ENCODE measurements at places on chromosomes 3 and 15.

- DNase-seq, result no peak
These were observed 36.7 kb downstream of the ACSBG1 start for GRCh38 chr15:78197632-78198031.

- DNase-seq, result peak; percentile 94
These were observed 237.6 kb upstream of the BHLHE40 start for GRCh38 chr3:4741404-4742307.

- no peak for DNase-seq
These were observed 357.1 kb upstream of the SATB1 start for GRCh38 chr3:18782191-18782590.

GRCh38 chr3:122078235-122078935 lies 23.2 kb downstream of the CD86 start:
- no peak for DNase-seq

- DNase-seq, result no peak
These were observed 31.6 kb upstream of the SLC35G2 start for GRCh38 chr3:136787349-136787748.

GRCh38 chr3:129591932-129592331 lies 14.5 kb downstream of the PLXND1 start:
- DNase-seq, result no peak

- no peak for DNase-seq
These were observed 446.2 kb upstream of the NR2F2 start for GRCh38 chr15:95884276-95884675.

DNA sequence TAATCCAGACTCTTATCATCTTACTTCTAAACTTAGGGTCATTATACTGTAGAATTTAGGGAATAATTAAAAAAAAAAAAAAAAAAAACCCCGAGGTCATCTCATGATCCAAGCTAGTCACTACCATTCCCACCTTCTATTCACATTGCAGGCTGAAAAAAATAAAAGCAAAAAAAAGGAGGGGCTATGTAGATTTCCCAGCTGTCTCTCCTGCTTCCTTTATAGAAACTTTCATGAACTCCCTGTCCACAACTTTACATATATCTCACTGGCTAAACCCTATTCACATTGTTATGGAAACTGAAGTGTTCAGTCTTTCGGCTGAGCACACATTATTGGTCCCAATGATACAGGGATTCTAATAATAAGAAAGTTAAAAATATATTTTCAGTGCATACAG lies 156.2 kb upstream of the TP63 start:
- no peak for DNase-seq

DNA sequence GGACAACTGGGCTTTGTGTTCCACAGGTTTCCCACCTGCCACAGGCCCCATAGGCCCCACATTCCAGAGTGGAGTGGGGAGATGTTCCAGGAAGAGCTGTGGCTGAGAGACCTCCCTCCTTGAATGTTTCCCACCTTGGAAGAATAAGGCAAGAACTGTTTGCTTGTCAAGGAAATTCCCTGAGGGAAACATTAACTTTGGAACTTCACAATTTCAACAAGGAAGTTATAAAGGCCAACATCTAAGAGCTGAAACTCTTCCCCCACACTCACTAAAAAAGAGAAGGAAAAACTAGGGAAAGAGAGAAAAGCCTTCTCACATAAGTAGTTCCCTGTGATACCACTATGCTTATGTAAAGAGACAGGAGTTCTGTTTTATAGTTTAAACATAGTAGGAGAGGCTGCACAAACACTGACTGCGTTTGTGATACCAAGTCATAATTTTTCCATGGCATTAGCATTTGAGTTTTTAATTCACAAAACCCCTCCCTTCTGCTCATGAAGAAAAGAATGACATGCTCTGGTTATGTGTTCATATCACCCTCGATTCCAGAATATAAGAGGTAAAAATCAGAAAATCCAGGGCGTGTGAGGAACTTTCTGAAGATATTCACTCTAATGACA lies 39.8 kb upstream of the SPRED1 start:
- no peak for DNase-seq

- peak; percentile 93 for DNase-seq
These were observed 35.4 kb downstream of the EHD4 start for GRCh38 chr15:41936649-41937567.

DNA sequence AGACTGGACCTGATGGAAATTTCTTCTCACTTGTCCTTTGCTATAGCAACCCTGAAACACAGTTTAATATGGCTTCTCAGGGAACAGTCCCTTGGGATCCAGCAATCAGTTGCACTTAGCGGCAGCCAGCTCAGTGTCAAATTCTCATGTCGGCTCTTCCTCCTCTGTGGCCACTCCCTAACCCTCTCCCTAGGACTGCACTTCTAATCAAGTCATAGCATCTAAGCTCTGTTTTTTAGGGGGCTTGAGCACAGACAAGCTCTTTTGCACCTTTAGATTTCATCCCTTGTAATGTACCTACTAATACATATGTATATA lies 250.5 kb upstream of the TLE3 start:
- no peak for DNase-seq

DNA sequence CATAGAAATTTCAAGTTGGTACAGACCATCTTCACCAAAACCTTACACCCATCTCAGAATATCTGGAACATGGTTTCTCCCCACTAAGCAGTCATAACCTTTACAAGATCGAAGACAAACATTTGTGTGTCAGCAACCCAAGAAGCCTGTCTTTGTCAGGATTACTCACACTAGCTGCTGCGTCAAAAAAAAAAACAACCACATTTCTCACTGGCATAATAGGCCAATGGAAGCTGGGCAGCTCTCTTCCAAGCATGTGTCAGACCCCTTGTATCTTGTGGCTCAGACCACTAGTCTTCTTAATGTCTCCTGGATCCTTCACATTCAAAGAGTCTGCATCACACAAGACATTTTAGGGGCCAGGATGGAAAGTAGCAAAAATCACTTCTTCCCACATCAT lies 266.9 kb upstream of the IGF1R start:
- DNase-seq, result no peak

DNA sequence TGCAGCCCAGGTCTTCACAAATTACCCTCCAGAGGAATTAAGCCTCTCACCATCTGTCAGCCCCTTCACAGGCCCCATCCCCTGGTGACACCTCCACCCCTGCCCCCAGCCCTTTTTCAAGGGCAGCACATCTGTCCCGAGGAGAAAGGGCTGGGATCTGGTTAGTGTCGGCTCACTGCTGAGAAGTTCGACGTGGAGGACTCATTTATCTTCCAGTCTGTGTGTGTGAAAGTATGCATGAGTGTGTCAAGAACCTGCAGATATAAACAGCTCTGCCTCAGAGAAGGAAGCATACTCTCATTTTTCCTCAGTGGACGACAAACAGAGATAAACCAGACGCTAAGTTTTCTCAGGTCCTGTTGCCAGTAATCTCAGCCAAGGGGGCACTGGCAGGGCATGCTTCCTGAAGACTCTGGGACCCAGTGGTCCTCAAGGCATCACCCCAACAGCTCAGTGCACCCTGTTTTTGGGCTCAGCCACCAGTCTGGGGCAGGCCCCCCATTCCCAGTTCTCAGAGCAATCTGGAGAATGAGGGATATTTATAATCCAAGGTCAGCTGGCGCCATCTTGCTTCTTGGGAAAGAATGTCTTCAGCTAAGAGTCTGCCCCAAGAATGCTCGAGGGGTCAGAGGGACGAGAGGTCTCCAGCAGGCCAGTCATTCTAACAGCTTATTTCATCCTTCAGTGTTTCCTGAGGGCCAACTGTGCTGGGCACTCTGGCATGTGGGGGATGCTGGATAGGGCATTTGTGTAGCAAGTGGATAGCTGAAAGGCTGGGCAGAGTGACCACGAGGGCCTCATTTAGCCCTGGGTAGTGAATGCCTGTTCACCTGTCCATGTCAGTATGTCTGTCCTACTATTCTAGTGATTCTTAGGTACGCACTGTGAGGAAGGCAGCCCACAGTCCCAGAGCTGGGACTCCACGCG lies 73.6 kb downstream of the ADCY5 start:
- DNase-seq, result no peak

DNA sequence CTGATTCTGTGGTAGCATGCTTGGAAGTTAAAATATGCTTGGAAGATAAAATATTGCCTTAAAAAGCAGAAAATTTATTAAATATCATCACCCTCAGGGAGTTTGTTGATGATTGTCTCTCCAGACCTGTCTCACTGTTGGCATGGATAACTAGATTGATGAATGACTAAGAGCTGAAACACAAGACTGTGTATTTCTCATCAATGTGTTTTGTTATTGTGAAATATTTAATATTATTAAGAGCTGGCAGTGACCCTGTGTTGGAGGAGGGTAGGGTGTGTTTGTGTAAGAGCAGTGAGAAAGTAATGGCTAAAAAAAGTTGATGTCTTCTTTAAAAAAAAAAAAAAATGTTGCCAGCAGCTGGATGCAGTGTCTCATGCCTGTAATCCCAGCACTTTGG lies 82.2 kb downstream of the ITPR1 start:
- DNase-seq, result no peak

DNA sequence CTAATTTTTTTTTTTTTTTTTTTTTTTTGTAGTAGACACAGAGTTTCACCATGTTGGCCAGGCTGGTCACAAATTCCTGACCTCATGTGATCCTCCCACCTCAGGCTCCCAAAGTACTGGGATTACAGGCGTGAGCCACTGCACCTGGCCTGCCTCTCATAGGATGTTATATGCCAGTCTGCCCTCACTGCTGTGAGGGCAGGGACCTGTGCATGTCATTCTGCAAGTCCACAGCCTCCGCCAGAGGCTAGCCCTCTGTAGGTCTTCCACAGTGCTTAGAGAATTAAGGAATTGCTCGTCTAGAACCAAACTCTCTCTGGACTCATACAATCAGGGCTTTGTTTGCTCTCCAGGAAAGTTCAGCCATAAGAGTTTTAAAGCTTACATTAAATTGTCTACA lies 163.9 kb upstream of the WNT5A start:
- DNase-seq, result no peak

DNA sequence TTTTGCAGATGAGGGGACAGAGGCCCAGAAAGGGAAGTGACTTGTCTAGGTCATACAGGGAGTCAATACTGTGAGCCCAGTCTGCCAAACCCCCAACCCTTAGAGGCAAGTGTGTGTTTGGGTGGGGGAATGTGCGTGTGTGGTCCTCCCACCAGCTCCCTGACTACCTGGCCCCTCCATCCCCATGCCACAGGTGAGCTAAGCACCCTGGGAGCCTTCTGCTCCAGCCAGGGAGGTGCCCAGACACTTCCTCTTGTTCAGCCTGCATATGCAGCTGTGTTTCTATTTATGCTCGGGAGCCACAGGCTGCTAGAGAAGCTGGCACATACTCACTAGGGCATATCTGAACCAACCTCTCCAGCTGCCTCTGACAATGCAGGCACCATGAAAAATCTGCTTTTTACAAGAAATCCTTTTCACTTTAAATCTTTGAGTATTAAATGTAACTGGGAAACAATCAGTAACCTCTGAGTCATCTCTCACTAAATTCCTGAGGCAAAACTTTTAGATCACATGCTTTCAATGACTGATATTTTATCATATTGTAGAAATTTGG lies 20.7 kb downstream of the TBC1D2B start:
- no peak for DNase-seq

DNA sequence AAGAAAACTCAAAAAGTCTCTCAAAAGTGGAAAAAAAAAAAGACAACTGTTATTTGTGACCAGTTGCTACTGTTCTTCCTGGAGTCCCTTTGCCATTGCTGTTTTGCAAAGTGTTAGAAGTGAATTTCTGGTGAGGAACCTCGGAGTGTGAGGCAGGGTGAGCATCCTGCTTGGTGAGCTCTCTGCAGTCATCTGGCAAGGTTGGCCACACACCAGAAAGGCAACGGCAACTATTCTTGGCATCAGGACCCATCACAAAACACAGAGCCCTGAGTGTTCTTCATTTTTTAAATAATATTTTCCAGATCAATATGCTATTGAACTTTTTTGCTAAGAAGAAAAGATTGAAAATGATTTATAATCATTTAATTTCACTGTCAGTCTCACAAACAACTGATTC lies 60.7 kb downstream of the CGNL1 start:
- no peak for DNase-seq

DNA sequence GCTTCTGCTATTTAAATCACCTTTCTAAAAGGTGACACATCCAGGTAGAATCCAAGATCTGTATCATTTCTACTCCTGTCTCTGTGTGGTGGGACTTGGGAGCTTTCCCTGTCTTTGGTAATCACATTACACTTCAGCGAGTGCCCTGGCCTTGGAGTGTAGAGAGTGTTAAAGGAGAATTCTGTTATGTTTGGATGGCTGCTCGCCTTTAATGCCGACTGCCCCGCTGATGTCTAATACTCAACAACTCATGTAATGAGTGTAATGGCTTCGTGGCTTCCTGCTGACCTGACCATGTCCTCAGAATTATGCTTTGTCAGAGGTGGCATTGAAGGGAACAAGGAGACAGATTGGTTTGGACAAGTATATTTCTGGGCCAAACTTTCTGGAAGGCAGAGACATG lies 66.3 kb upstream of the LRTM1 start:
- no peak for DNase-seq

DNA sequence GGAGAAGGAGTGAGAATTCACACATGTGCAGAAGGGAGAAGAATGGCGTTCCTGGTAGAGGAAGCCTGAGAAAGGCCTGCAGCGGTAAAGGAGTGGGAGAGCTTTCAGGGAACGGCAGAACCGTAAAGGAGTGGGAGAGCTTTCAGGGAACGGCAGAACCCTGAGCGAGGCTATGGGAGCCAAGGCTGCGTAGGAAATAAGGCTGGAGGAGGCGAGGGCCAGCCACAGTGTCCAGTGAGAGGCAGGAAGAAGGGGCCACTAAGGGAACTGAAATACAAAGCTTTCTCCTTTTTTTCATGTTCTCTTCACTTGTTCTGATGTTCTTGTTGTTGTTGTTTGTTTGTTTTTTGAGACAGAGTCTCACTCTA lies 41.6 kb downstream of the GOLGA6L10 start:
- no peak for DNase-seq

- no peak for DNase-seq
These were observed 69.1 kb downstream of the CHCHD6 start for GRCh38 chr3:126773167-126773566.

DNA sequence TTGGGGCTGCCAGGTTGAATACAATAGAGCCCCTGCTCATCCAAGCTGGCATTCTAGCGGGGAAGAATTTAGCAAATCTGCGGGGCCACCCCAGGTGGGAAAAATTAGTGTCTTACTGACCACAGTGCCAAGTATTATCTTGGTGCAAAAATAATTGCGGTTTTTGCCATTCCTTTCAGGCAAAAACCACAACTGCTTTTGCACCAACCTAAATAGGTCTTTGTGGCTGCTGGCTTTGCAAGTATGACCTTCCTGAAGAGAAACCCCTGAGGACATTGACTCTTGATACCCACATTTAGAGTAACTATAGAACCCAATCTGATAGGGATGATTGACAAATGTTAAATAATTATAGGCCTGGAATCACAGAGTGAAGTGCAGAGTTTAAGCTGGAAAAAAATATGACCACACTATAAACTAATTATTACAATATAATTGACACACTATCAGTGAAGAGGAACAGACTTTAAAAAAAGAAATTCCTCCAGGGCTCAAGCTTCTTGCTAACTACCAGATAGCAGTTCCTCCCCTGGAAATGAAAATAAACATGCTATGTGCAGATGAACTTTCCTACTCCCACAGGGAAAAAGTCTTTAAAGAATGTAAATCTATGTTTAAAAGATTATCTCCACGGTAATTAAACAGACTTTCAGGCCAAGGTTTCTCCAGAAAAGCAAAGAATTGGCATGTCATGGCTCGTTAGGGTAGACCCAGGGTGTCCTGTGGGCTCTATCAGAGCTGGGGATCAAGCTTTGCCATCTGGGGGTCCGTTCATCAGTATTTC lies 34.4 kb downstream of the CA12 start:
- no peak for DNase-seq

- DNase-seq, result no peak
These were observed 74.2 kb upstream of the ICE2 start for GRCh38 chr15:60553163-60553562.

GRCh38 chr15:28125673-28126651 lies 26.8 kb upstream of the OCA2 start:
- DNase-seq, result peak; percentile 44
